ENCODE measurements at places on chromosomes 13 and 19.

DNA sequence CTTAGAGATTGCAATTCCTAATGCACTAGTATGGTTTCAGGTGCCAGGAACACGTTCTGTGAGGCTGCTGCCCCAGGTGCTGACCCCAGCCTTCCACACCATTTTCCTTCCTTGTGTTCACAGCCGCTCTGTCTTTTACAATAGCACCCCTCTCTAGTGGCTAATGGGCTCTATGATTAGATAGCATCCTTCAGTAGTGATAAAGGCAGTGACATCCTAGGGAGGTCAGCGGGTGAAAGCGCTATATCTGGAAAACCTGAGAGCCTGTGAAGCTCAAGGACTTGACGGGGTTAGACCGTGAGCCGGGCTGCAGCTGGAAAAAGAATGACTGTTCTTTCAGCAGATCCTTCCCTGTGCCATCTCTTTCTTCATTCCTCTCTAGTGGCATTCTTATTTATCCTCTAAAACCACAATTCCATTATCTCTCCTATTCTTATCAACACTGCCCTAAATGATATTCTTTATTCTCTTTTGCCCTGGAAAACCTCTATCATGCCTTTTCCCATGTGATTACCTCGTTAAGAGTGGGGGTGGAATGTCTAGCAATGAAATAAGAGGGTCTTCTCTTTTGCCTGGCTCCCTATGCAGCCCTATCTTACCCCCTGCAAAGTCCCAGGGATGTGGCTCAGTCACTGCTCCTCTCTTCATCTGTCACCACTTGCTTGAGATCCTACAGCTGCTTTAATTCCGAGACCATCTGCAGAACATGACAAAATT lies 21.8 kb downstream of the ALOX5AP start:
- no peak for DNase-seq

DNA sequence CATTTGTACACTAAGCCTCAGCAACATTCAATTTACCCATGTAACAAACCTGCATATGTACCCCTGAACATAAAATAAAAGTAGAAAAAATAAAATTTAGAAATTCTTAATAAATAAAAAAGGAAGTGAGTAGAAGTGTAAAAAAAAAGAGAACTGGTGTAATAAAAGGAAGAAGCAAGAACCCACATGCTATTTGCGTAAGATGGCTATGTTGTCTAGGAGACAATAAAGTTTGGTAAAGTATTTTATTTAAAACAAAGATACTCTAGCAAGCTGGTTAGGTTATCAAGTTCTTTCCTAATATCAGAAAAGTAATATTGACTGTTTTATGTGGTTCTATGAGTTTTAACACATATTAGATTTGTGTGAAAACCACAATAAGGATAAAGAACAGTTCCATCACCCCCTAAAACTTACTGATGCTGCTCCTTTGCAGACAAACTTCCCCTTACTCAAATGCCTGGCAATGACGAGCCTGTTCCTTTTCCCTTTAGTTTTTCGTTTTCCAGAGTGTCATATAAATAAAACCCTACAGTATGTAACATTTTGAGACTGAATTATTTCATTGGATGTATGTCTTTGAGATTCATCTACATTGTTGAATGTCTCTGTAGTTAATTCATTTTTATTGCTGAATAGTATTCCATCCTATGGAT lies 98.9 kb downstream of the TNFSF13B start:
- no peak for DNase-seq

DNA sequence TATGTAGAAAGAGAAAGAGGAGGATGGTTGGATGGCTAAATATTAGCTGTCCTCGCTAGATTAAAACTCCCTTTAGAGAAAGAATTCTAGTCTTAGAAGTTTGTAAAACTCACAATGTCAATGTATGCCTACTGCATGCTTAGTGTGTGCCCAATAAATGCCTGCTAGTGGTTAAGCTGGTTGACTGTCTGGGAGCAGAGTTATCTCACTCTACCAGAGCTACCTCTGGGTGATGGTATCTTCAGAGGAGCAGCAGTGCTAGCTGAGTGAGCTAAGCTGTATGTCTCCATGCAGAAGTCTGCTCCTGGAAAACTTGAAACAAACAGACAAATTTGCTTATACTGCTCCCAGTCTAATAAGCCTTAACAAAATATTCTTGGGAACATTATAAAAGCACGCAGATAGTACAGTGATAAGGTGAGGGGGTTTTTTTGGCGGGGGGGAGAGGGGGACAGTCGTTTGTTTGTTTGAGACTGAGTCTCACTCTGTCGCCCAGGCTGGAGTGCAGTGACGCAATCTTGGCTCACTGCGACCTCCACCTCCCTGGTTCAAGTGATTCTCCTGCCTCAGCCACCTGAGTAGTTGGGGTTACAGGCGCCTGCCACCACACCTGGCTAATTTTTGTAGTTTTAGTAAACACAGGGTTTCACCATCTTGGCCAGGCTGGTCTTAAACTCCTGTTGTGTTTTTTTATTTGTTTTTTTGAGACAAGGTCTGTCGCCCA lies 202.8 kb upstream of the TSC22D1 start:
- no peak for DNase-seq

GRCh38 chr13:23865906-23866305 lies 23.3 kb downstream of the MIPEP start:
- DNase-seq = no peak

- no peak for DNase-seq
These were observed 971.6 kb upstream of the MIR17HG start for GRCh38 chr13:90375851-90376250.

DNA sequence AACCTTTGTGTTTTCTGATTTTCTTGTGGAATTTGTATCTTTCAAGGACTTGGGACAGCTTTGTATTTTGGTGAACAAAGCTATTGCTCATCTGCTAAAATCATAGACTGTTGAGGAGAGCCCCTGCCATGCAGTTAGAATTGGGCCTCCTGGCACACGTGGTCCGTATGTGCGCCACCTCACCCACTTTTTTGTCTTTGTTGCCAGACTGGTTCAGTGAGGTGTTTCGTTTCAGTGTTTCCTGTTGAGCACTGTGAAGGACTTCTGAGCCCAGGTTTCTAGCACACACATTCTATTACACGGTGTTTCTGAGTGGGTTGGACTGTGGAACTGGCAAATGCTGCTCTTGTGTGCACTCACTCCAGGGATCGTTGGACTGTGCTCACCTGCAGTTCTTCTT lies 37.6 kb upstream of the RNF113B start:
- no peak for DNase-seq

Data from activated CD4-positive, alpha-beta T cell treated with anti-CD3 and anti-CD28 coated beads for 24 hours (primary cell).